ENCODE measurements at places on chromosomes 6 and 20. TPM values are rescaled to one million over a fixed set of nuclear protein-coding genes. Genes with fewer than 3 reads are reported as not detected.

DNA sequence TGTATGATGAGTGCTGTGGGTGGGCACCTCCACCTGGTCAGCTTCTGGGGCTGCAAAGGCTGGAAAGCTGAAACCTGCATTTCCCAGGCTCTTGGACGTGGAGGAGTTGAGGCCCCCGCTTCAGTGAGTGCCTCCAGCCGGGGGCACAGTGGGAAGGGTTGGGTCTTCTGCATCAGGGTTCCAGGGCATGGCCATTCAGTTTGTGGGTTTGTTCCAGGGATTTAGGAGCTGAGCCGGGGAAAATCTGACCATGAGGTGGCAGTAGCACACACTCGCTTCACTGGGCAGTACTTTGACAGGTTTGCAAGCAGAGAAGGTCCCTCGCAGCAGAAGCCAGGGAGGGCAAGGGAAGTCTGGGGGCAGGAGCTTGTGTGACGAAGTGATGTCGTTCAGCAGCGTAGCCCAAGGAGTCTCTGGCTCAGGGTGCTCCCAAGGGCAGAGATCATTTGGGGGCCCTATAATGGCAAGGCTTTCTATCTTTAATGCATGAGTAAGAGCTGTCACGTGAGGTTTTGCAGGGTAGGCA, 69.5 kb upstream of the SULF2 start:
- no peaks in the 10 kb centered on the region for H3K36me3 ChIP-seq
- H3K4me1 ChIP-seq, result no peaks in the 10 kb centered on the region
- no peak overlapping the region for H3K27ac ChIP-seq
- DNase-seq, result no peak

GRCh38 chr6:1118287-1118647, 193.6 kb upstream of the FOXQ1 start:
- H3K4me3 ChIP-seq, result no peak overlapping the region
- no peaks in the 10 kb centered on the region for H3K4me1 ChIP-seq
- H3K27ac ChIP-seq, result no peak overlapping the region
- H3K36me3 ChIP-seq, result no peaks in the 10 kb centered on the region

The PRSS35 gene
- not detected for polyA plus RNA-seq

The GGTLC1 gene
- not detected for polyA plus RNA-seq

DNA sequence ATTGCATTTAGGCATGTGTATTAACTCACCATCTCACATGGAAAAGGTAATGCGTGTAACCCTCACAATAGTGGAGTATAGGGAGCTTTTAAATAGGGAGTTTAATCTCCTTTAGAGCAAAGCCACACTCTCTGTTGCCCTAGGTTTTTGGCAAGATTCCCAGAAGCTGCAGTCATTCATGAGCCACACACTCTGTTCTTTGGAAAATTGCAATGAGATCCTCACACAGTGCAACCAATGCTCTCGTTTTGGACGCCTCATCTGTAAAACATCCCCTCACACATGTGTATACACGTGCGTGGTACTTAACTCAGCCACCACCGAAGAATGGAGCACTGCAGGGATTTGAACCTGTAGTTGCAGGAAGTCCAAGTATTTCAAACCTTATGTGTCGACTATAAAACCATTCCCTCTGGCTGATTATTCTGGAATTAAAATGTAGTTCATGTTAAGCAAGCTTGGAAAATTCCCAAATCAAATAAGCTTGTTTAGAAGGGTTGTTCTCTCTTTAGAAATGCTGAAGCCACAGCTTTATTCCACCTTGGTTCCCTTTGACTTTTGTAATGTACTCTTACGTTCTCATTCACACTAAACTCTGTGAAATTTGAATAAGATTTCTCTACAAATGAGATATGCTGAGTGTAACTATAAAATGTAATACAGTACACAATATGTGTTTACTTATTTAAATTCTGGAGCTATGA, 489.8 kb upstream of the MANEA start:
- H3K4me1 ChIP-seq, result no peaks in the 10 kb centered on the region
- H3K27ac ChIP-seq, result no peak overlapping the region
- no peaks in the 10 kb centered on the region for H3K27me3 ChIP-seq
- H3K4me3 ChIP-seq, result no peak overlapping the region
- no peaks in the 10 kb centered on the region for H3K36me3 ChIP-seq

The PBOV1 gene
- polyA plus RNA-seq, result not detected
